ENCODE measurements at places on chromosomes 7 and 10. TPM values are rescaled to one million over a fixed set of nuclear protein-coding genes. Genes with fewer than 3 reads are reported as not detected.

GRCh38 chr7:149398195-149398820 lies 62.6 kb downstream of the ZNF777 start:
- no peaks in the 10 kb centered on the region for H3K27me3 ChIP-seq
- H3K4me1 ChIP-seq, result no peaks in the 10 kb centered on the region
- no peaks in the 10 kb centered on the region for H3K36me3 ChIP-seq
- no peak overlapping the region for H3K27ac ChIP-seq
- no peak for DNase-seq

DNA sequence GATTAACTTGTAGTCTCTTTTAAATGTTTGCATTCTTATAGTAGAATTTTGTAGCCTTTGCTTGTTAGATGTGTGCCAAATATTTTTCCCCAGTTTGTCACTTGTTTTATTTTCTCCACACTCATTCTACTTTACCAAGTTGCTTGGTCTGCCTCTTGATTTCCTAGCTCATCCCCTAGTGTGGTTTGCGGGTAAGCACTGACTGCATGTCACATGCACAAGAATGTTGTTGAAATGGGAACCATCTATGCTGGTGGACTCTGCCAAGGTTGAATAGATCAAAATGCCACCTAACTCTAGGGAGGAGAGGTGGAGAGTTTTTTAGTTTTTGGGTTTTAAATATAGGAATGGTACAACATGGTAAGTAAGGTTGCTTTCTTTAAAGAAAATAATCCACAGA lies 47.6 kb downstream of the FZD1 start:
- H3K4me3 ChIP-seq, result no peak overlapping the region
- no peak overlapping the region for H3K27ac ChIP-seq
- no peaks in the 10 kb centered on the region for H3K27me3 ChIP-seq
- H3K4me1 ChIP-seq, result no peaks in the 10 kb centered on the region
- no peak for DNase-seq

SMO gene
- total RNA-seq, result 5.1 TPM

DNA sequence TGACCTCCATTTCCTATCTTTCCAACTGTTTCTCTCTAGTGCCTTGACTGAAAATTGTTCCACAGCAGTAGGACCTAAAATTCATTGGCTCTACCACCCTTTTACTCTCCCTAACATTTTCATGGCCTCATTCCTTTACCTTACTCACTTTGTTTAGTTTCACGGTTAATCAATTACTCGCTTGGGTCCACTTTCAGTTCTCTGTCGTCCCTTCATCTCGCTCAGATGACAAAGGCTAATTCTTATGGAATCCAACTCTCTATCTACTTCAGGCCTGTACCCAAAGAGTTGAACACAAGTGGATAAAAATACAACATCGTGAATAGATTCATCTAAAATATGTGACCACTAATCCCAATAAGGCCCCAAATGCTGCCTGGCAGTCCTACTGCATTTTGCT lies 85.9 kb upstream of the ADO start:
- H3K27me3 ChIP-seq, result no peaks in the 10 kb centered on the region
- DNase-seq, result no peak
- no peaks in the 10 kb centered on the region for H3K36me3 ChIP-seq
- H3K27ac ChIP-seq, result no peak overlapping the region

FGFBP3 gene
- total RNA-seq, result 1.5 TPM

TEX47 gene
- total RNA-seq, result not detected

NME8 gene
- total RNA-seq, result 0.32 TPM

GPR146 gene
- 18.9 TPM for total RNA-seq

- H3K27me3 ChIP-seq, result no peaks in the 10 kb centered on the region
- H3K27ac ChIP-seq, result no peak overlapping the region
- no peaks in the 10 kb centered on the region for H3K36me3 ChIP-seq
- no peak overlapping the region for H3K4me3 ChIP-seq
Observed at GRCh38 chr7:134056816-134057215, 70.3 kb upstream of the LRGUK start.

DNA sequence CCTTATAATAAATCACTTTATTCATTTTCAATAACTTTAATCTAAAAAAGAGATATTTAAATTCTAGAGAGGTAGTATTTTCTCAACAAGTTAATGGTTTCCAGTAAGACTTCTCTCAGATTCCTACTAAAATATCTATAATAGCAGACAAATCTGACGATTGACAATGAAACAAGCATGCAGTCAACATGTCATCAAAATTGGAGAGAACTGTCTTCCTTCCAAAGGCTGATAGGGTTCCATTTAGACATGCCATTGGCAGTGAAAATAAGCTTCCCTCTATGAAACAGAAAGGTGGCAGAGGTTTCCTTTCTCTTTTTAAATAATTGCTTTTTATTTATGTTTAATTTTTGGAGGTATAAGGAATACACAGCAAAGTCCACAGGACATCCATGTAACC lies 217.1 kb downstream of the POM121L12 start:
- H3K27ac ChIP-seq, result no peak overlapping the region
- H3K4me3 ChIP-seq, result no peak overlapping the region
- no peaks in the 10 kb centered on the region for H3K27me3 ChIP-seq
- DNase-seq, result no peak

GRCh38 chr10:115514895-115515294 lies 421.7 kb downstream of the ATRNL1 start:
- no peak for DNase-seq
- H3K36me3 ChIP-seq, result no peaks in the 10 kb centered on the region
- H3K4me1 ChIP-seq, result no peaks in the 10 kb centered on the region

CALCR gene
- total RNA-seq, result 0.16 TPM

DNA sequence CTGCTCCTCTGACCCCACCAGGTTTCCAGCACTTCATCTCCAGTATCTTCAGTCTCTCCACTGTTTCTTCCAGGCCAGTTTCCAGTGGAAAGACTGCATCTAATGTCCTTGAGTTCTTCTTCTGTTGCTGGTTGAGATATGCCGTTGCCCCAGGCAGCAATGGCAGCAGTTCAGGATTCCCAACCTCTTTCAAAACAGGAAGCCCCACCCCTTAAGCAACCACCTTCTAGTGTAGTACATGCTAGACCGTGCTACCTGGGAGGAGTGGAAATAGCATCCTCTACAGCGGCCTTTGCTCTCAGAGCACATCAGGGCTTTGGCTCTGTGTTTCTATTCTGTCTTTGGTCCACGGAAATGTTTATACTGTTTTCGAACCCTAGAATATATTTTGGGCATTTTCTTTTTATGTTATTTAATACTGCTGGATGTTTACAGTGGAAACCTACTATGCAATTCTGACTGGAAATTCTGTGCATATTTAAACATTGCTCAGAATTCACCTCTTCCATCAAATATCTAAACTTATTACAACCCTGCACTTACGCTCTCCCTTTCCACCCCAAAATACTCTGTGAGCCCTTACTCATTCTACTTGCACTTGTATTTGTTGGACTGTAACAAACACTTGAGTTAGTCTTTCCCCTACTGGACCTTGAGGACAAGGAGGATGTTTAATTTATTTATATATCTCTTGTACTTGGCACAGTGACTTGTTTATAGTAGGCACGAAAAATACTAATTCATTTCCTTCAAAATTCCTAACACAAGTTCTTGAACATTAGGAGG lies 8.5 kb upstream of the BPGM start:
- no peaks in the 10 kb centered on the region for H3K36me3 ChIP-seq
- no peak overlapping the region for H3K4me3 ChIP-seq
- no peak overlapping the region for H3K27ac ChIP-seq

FZD1 gene
- 15.5 TPM for total RNA-seq
